Mesothelial cell of epicardium (in vitro differentiated cells): ENCODE measurements at places on chromosomes 6 and 20. TPM values are rescaled to one million over a fixed set of nuclear protein-coding genes. Genes with fewer than 3 reads are reported as not detected.

GRCh38 chr6:103872233-103872632 lies 987.5 kb downstream of the HACE1 start:
- no peak for DNase-seq

DNA sequence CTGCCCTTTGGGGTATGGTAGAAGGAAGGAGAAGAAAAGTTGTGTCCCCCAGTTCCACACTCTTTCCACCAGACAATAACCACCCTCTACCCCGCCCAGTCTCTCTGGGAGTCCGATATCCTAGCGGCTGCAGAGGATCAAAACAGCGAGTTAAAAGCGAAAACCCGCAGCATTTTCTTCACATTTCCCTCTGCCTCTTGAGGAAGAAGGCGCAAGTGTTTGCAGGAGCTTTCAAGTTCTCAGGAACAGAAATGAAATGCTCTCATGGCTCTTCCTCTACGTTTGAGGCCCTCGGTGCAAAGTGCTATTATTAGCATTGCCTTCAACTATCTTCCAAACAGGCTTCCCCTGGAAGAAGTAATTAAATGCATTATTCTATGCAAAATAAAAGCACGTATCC lies 52.2 kb upstream of the CCDC167 start:
- DNase-seq = no peak

DNA sequence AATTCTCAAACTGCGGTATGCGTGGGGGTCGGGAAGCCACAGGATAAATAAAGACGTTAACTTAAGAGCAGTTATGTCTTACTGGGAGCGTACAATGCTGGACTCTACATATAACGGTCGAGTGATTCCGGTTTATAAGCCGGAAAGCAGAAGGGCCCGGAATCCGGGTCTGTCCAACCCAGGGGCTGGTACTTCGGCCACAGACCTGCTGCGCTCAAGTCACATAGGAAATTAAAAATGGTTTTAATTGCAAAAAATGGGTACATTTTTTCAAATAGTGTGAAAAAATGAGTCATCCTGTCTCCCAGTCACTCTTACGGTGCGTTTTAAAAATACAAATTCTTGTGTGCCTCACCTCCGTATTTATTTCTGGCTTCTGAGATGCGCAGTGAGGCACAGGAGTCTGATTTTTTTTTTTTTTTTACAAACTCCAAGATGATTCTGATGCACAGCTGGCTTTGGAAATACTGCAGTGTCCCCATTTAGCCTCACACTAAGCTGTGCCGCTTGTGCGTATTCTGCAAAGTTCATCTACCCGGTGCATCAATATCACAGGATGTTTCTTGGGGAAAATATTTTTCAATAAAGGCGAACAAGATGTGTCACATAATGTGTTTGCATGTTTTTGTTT lies 1.0 kb downstream of the PCIF1 start:
- DNase-seq = no peak

GID8 gene
- total RNA-seq = 57.8 to 59.2 TPM (median 57.9 TPM) in 3 replicates

RFX6 gene
- total RNA-seq = 3.4 to 4.0 TPM (median 3.8 TPM) in 3 replicates
